ENCODE measurements at places on chromosomes 12 and 14.

GRCh38 chr14:54086767-54087166 is 130.1 kb upstream of the BMP4 start:
- no peak for DNase-seq

DNA sequence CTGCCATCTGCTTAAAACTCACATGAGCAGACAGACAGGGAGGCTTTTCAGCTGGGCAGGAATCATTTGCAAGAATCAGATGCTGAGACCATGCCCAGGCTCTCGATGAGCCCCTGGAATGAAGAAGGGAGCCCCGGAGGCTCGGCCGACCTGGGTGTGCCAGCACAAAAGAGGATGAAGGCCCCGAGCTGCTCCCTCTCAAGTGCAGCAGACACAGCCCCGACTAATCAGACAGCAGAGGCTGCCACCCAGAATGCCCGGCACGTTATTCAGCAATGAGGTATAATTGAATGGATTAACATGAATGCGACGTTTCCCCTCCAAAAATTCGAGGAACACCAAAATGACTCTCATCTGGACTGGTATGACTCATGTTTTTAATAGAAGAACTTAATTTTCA is 58.9 kb downstream of the BCL11B start:
- no peak for DNase-seq

DNA sequence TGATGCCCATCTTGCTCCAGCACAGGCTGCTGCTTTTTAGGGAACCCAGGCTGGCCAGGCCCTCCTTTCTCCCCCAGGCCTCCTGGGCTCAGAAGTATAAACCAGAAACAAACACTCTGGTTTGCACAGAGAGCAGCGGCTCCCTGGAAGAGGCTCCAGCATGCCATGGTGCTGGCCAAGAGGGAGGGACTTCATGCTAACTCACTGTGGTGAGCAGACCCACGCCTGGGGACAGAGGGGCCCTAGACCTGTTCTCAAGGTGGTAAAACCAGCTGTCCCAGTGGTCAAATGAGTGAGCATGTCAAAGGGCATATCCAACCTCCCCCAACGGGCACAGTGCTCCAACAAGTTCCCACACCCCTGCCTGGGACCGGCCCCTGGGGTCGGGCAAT is 15.5 kb downstream of the BCL11B start:
- DNase-seq, result no peak

- no peak for DNase-seq
These were observed 747.6 kb upstream of the LRFN5 start for GRCh38 chr14:40859055-40859454.

DNA sequence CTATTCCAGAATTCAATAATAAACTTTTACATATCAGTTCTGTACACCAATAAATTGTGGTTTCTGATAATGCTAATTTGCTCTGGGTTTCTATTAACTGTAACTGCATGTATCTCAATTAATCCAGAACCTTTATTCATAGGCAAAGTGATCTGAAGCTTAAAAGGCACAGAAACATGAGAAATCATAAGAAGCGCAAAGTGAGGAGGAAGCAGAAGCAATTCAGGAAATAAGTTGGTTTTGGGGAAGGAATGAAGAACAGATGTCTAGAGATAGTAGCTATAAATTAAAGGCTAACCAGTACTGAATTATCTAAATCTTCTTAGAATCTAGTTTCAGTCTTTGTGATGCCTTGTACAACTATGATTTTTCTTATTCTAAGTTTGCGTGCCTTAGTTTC is 24.6 kb downstream of the KERA start:
- no peak for DNase-seq

GRCh38 chr12:66453120-66453519 is 150.8 kb downstream of the HELB start:
- no peak for DNase-seq

- no peak for DNase-seq
These were observed 26.5 kb downstream of the CRACR2A start for GRCh38 chr12:3726456-3726855.

DNA sequence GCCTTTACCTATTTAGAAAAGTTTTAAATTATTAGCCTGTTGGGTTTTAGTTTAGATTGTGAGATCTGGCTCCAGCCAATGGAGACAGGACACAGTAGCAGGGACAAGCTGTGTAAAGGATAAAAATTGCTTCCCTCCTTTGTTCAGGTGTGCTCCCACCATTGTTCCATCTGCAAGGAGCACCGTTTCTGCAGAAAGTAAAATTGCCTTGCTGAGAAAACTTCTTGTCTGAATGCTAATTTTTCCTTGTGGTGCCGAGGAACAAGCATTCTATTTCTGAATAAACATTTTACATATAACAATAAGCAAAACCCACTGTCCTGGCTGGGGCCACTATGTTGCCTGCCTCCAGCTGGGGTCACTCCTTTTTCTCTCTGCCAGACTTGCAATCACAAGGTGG is 72.7 kb upstream of the ZFP36L1 start:
- peak; percentile 15 for DNase-seq

GRCh38 chr12:126051611-126052107 is 986.4 kb downstream of the AACS start:
- no peak for DNase-seq

DNA sequence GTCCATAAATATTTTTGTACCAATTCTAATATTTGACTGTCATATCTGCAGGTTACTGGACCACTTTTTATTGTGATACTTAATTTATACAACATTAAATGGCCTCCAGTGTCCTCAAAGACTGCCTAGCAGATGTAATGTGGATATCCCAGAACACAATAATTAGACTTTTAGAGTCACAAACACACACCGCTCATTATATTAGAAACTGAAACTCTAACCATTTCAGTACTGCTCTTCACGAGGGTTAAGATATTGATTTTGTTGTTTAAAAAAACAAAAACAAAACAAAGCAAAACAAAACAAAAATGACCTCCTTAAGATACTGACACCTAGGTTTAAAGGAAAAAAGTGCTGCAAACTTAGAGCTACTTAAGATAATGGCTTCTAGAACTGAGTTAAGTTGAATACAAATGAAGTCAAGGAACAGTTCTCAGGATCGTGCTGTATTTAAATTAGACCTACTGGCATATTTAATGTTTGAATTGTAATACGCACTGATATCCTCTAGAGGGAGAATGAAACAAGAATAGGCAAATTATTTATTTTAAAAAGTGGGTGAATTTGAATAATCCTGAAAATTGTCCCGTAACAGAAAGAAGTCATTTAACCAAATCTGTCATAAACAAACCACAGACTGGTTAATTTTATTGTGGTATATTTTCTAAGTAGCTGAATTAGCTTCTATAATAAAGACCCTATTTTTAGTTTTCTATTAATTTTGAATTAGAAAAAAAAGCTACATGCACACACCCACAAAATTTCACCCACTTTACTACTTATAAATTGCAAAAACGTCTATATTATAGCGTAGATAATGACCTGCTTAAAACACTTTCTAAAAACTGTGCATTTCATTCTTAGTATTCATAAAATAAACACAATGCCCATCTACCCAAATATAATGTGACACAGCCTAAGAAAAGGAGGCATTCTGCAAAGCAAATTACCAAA is 395.2 kb upstream of the DCN start:
- peak; percentile 35 for DNase-seq

GRCh38 chr12:14935031-14935430 is 3.3 kb downstream of the ERP27 start:
- no peak for DNase-seq
